Renal cortex interstitium (tissue), 15 donors: ENCODE measurements at places on chromosomes 11 and 22.

- DNase-seq = no peak
Observed at GRCh38 chr22:38415561-38416321, 39.3 kb downstream of the KCNJ4 start.

DNA sequence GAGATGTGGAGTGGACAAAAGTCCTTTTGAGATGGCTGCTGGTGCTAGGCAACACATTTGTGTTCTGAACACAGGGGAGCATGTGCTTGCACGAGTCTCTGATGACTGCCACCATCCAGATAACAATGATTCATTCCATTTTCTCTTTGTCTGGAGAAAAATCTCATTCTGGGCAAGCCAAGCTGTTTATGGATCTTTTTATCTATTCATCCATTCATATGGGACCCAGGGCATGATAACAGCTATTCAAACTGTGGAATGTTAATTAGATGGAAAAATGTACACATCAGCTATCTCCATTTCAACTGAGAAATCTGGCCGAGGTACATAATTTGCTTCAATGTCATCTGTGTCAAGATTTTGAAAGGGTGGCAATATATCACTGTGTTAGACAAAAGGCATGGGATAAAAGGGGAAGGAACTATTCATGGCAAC lies 117.5 kb upstream of the ZBED5 start:
- no peak for DNase-seq

DNA sequence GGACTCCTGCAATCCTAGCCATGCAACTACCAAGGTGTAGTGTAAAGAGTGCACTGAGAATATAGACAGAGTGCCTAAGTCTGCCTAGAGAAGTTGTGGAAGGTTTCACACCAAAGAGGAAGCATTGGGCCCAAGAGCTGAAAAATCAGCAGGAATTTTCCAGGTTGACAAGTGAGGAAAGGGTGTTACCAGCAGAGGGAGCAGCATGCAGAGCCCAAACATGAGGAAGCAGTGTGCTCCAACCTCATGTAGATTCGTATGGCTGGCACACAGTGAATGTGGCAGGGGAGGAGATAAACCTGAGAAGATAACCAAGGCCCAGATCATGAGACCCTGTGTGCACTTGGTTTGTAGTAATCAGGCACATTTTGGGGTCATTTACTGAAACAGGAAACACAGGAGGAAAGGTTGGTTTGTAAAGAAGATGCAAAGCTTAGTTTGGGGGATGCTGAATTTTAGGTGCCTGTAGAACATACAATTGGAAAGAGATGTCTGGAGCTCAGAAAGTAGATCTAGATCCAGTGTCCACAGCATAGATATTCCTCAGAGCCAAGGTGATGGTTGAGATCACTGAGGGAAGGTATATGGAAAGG lies 1.7 kb downstream of the HPX start:
- peak; percentile 25 for DNase-seq

DNA sequence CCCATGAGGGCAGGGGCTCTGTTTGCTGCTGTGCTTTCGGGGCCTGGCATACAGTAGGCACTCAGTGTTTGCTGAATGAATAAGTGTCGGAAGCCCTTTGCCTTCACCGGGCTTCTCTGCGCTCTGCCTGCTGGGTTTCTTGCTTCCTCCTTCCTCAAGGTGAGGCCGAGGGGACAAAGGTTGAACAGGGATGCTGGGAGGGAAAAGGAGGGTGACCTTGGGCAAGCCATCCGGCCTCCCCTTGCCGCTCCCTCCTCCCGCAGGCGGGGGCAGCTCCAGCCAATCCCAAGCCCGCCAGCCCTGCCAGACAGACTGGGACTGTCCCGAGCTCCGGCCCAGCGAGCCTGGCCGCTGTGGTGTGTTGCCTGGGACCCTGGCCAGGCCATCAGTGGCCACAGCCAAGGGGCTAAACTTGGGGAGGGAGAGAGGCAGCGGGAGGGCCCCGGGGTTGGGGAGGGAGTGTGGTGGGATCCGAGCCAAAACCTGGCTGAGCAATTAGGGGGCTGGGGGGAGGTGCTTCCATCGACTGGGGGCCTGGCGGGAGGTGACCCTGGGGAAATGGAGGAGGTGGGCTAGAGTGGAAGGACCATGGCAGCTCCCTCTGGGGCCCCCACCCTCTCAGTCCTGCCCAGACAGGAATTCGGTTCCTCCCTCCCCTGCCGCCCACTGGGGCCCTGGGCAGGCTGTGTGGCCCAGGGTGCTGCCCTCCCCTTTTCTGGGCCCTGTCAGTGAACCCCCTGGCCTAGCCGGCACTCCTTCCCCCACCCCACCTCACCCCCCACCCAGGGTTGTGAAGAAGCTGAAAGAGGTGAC lies 3.4 kb upstream of the RCOR2 start:
- no peak for DNase-seq

DNA sequence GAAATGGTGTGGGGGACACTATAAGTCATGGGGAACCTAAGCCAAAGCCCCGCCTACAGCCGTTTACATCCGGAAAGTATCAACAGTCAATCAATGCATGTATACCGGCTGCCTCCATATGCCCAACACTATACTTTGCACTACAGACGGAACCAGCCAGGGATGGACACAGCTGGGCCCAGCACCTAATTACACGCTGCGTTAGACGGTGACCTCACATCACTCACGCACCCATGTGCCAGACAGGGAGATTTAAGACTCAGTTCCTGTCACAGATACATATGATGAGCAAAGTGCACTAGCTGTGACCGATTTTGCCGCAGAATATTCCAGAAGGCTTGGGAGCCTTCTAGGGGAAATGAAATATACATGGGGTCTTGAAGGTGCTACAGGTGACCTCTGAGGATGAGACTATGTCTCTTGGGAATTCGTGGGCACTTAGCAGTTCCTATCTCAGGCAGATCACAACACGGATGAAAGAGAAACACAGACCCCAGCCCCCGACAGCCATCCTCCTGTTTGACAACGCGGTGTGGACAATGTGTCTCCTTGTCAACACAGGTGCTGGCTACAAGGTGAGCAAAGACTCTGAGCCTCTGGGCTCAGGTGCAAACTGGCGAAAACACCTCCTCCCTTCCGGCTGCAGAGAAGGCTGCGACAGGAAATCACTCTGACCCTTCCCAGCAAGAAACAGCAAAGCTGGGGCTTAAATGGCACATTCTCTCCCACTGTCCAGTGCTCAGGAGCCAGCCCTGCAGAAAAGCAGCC lies 8.0 kb downstream of the AHNAK start:
- no peak for DNase-seq

GRCh38 chr11:116881143-116881542 lies 43.7 kb upstream of the APOA1 start:
- DNase-seq = no peak

GRCh38 chr11:76208438-76209374 lies 2.4 kb upstream of the WNT11 start:
- peak; percentile 63 for DNase-seq

- DNase-seq = no peak
Observed at GRCh38 chr11:94152678-94153065, 24.0 kb downstream of the PANX1 start.

DNA sequence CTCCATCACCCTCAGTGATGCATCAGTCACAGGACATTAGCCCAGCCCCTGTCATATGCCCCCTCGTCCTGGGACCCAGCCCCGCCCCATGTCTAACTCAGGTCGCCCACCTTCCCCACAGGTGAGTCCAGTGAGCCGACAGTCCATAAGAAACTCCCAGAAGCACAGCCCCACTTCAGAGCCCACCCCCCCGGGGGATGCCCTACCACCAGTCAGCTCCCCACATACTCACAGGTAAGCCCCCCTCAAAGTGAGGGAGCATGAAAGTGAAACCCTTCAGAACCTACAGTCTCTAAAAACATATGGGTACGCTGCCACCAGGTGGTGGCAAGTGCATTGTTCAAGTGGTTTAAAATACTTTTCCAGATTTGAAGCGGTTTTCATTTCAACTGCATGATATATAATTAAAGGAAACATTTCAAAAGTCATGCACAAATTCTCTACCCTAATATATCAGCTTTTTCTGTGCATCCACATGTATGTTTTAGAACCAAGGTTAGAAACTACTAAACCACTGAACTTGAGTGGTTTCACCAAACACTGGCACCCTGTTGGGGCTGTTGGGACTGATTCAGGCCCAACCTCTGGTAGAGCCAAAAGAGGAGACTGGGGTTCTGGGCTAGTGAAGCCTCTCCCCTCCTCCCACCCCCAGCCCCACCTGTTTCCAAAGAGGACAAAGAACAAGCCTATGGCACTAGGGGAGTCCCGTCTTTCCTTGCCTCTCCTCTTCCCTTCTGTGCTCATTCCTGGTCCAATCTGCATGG lies 17.3 kb downstream of the EPS8L2 start:
- no peak for DNase-seq

- no peak for DNase-seq
Observed at GRCh38 chr22:26700886-26701285, 43.5 kb downstream of the MIAT start.

GRCh38 chr11:113521737-113522517 lies 46.7 kb upstream of the DRD2 start:
- no peak for DNase-seq

- DNase-seq = no peak
Observed at GRCh38 chr11:7977232-7977917, 9.8 kb upstream of the EIF3F start.

GRCh38 chr22:30650508-30651116 lies 15.0 kb downstream of the SLC35E4 start:
- DNase-seq = no peak
